ENCODE measurements at places on chromosomes 5 and 9.

GRCh38 chr9:125466411-125466810 is 204.8 kb downstream of the GAPVD1 start:
- H3K27me3 ChIP-seq = no peaks in the 10 kb centered on the region
- H3K36me3 ChIP-seq = no peaks in the 10 kb centered on the region
- no peak overlapping the region for H3K4me3 ChIP-seq
- H3K4me1 ChIP-seq = no peaks in the 10 kb centered on the region

GRCh38 chr9:121322037-121322736 is 47.9 kb downstream of the STOM start:
- peaks cover 3% of the 10 kb centered on the region for H3K36me3 ChIP-seq
- no peak for DNase-seq
- peaks cover 16% of the 10 kb centered on the region for H3K4me1 ChIP-seq
- no peak overlapping the region for H3K27ac ChIP-seq

- H3K4me3 ChIP-seq = no peak overlapping the region
- no peaks in the 10 kb centered on the region for H3K27me3 ChIP-seq
- H3K27ac ChIP-seq = no peak overlapping the region
Measured at GRCh38 chr9:126709241-126709640, 95.5 kb downstream of the LMX1B start.

- no peaks in the 10 kb centered on the region for H3K27me3 ChIP-seq
- no peak overlapping the region for H3K4me3 ChIP-seq
- no peak for DNase-seq
- no peaks in the 10 kb centered on the region for H3K4me1 ChIP-seq
- H3K27ac ChIP-seq = no peak overlapping the region
- no peaks in the 10 kb centered on the region for H3K36me3 ChIP-seq
Measured at GRCh38 chr9:38685535-38685934, 34.4 kb downstream of the FAM240B start.
